COLO829 (cell line): ENCODE measurements at places on chromosomes 3 and 15.

- DNase-seq, result no peak
These were observed 189.2 kb downstream of the TP63 start for GRCh38 chr3:189820365-189820720.

DNA sequence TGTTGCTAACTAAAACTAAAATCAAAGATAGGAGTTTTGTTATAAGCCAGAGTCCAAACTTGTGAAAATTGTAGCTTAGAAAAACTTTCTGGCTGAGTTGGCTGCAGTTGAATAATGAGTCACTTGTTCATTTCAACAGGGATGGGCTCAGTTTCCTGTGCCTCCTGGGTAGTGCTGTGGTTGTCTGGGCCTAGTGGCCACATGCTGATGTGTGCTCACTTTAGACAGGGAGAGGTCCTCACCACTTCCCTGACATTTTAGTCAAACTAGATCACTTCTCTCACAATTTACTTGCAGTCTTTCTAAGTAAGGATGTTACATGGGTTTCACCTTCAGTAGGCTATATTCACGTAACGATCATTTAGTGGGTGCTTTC is 6.3 kb upstream of the UBE2Q2 start:
- peak; percentile 33 for DNase-seq

DNA sequence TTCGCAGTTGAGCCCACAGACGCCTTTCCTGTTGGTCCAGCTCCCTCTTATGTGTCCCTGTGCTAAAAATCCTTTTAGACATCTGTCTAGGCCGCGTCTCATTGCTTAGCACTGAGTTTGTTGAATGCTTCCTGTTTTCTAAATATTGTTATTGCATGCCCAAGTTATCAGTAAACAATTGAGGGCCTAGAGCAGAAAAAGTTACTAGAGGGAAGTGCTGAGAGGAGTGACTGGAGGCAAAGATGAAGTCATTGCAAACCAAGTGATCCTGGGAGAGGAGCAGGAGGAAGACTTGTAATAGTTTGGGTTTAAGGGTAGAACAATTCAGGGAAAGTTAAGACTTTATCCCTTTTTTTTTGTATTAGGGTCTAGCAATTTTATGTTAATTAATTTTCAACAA is 88.1 kb downstream of the DCUN1D1 start:
- DNase-seq, result no peak

DNA sequence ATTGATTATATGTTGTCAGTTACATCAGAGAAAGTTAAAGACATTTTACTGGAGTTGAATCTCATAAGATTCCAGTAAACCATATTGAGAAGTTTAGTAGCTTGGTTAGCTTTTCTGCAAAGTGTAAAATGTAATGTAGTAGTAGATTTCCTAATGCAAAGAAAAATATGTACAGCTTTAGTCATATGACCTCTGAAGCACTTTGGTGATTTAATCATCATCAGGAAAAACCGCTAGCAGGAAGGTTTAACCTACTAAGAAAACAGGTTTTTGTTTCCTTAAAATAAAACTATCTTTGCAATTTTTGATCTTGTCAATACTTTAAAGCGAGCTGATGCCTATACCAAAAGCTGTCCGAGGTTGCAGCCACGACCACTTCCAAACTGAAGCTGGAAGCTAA is 364.6 kb upstream of the ZNF385D start:
- DNase-seq, result no peak

DNA sequence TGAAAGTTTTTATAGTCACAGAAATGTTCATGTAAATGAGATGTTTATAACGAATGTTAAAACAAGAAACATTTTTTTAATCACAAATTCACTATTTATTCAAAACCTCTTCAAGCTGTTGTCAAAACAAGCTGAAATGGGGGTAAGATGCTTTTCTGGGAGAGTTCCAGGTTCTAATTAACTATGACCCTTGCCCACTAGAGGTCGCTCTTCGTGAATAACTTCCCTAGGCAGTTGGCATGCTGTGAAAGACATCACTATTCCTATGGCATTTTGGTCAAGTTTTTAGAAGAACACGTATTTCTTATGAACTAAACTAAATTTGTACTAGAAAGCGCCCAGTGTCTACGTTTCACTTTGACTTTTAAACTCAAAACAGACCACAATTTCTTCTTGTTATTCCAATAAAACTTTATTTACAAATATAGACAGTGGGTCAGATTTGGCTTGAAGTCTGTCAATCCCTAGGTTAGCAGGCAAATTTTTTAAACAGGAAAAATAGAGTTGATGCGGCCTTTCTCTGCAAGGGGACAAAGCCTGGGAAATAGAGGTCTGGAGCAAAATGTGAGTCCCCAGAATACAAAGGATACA is 62.8 kb upstream of the CMTM8 start:
- peak; percentile 76 for DNase-seq

- no peak for DNase-seq
These were observed 253.4 kb upstream of the LRRC3B start for GRCh38 chr3:26369133-26369532.

DNA sequence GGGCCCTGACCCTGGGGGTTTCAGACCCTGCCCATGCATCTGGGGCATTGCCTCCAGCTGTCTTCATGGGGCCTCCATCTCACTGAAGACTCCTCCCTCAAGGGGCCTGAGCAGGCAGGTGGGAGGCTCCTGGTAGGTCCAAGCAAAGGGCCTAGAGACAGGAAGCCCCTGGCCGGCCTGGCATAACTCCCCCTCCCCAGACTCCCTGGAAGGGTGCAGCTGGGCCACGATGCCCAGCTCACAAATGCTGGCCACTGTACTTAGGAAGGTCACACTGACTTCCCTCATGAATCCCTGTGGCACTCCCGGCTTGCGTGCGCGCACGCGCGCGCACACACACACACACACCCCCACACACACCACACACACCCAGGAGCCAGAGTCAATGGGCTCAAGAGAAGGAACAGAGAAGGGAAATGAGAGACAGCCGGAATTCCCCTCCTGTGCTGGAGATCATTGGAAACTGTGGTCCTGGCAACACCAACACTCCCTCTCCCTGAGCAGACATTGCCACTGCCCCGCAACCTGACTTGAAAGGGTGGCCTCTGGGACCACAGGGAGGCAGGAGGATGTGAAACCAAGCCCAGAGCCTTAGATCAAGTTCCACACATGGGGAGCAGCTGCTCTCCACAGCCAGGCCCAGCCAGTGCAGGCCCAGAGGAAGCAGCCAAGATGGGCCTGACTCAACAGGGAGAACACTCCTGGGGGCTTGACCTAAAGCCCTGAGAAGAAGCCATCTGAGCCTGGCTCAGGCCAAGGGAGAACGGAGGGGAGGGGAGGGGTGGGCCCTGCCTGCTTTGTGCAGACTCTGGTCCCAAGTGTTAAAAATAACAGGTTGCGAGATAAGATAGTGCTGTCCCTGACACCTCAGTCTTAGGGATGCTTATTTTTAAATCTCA is 69.7 kb downstream of the SCN5A start:
- no peak for DNase-seq

- DNase-seq, result no peak
These were observed 52.6 kb downstream of the IQCH start for GRCh38 chr15:67307156-67307555.

- DNase-seq, result no peak
These were observed 57.6 kb upstream of the FRMD4B start for GRCh38 chr3:69443457-69443920.

GRCh38 chr3:195154793-195155535 is 116.0 kb downstream of the XXYLT1 start:
- DNase-seq, result no peak

- no peak for DNase-seq
These were observed 41.4 kb downstream of the ACSBG1 start for GRCh38 chr15:78192826-78193594.

- peak; percentile 58 for DNase-seq
These were observed 3.3 kb upstream of the SKIC8 start for GRCh38 chr15:78302579-78303312.

DNA sequence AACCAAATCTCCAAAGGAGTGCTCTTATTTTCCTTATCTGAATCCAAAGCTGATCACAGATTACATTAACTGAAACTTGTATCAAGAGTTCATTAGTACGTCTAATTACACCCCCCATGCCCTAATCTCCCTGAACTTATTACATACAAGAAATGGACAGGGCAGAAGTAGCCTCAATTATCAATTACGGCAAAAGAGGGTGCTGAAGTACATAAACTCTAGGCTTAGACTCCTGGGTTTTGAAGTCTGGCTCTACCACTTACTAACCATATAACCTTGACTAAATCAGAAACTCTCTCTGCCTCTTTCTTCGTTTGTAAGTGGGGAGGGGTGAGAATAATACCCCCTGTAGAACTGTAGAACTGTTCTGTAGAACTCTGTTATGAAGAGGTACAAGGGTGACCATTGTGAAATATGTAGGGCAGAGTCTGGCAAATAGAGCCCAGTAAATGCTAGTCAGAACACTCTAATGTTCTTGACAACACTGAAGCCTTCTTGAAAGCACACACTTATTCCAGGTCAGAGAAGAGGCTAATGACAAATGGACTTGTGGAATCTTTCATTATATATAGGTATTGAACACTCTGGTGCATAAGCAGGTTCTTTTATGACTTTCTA is 19.6 kb upstream of the OR5K4 start:
- DNase-seq, result peak; percentile 10

DNA sequence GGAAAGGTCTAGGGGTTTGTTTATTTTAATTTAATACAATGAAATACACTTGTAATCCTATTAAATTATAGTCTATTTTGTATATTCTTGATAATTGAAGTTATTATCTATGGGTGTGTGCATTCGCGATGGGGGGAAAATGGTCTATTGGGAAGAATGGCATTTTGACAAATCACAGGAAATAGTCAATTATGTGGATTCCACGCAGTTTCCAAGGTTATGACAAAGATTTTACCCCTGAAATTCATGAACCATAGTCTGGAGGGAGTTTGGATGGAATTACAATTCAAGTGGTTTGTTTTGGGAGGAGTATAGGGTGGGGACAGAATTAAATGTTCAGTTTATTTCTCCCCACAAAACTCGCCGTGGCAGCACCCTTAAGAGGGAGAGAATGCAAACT is 66.5 kb downstream of the RBMS3 start:
- no peak for DNase-seq

DNA sequence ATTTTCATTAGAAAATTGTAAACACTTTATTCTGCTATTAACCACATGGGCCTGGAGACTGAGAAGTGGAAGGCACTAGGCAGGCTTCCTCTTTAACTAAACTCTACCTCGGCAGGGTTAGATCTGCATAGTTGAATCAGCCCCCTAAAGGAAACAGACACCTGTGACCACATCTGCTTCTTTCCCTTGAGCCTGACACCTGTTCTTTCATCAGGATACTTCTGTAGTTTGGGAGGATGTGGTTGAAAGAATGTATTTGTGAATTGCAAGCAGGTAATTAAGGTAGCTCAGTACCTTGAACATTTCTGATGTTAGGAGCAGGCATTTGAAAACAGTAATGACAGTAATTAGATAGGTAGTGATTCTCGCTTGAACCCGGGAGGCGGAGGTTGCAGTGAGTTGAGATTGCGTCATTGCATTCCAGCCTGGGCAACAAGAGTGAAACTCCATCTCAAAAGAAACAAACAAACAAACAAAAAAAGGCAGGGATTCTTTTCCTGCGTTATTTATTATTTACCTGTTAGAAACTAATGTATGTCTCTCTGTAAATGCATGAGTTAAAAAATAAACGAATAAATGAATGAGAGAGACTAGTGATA is 468.5 kb downstream of the NLGN1 start:
- no peak for DNase-seq

- DNase-seq, result no peak
These were observed 17.3 kb downstream of the CISH start for GRCh38 chr3:50594253-50594785.

DNA sequence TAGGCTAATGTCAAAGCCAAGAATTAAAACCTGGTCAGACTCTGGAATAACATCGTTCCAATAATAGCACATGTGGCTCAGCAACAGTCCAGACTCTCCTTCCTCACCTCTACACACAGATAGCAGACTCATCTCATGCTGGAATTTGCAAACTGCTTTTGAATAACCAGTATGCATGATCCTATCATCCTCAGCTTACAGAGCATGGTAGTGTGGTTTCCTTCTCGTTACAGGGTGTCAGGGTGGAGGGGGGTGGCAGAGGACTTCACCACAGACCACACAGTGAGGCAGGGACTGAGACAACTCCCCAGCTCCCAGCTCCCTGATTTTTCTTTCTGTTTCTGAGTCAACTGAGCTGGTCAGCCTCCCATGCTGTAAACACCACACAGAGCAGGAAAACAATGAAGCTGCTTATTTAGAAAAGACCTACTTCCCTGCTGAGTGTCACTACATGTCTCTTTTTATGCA is 101.6 kb downstream of the RPL22L1 start:
- DNase-seq, result peak; percentile 18

DNA sequence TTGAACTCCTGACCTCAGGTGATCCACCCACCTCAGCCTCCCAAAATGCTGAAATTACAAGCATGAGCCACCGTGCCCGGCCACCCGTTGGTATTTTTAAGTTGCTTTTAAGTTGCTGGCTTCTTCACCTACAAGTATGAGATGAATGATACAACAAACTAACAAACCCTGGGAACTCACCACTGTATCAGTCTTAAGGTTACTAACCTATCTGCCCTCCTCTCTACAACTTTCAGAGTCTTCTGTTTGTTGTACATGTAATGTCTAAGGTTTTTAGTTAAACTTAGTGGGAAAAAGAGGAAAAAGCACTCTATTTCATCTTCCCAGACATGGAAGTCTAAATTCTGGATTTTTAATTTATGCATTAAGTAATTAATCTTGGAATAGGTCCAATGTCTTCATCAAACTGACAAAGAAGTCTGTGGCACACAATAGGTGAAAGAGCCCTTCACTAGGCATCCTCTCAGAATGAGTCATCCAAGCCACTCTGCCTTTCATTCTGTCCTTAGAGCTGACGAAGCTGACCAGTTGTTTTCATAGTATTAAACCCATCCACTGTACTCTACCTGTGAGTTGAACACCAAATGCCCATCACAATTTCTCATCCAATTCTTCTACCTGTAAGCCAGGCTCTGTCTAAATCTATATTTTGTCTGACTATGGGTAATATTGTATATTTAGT is 936.1 kb downstream of the TUSC7 start:
- DNase-seq, result peak; percentile 72

DNA sequence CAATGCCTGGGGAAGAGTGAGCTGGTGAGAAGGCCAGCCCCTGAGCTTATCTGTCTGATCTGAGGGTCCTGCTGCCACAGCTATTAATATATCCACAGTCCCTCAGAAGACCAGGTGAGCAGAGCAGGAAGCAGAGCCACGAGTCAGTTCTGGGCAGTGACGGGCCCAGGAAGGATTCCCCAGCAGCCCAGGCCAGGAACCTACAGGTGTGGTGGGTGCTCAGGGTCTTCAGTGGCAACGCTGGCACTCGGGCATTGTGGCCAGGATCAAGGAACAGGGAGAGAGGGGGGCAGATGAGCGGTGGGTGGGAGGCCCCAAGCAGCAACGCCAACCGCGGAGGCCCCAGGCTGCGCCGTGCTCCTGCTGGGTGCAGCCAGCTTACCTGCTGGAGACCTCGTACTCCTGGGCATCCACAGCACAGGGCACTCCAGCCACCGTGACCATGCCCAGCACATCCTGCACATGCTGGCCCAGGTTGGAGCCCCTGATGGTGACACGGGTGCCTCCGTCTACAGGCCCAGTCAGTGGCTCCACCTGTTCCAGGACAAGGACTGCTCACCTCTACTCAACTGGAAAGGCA is 12.3 kb downstream of the PLXNB1 start:
- no peak for DNase-seq
